ENCODE measurements at places on chromosomes 2 and 18.
A peak's percentile ranks its signal among the peaks of the same experiment; 100 is the strongest.

- DNase-seq: no peak
These were observed 2.8 kb upstream of the GPR55 start for GRCh38 chr2:230927711-230928341.

DNA sequence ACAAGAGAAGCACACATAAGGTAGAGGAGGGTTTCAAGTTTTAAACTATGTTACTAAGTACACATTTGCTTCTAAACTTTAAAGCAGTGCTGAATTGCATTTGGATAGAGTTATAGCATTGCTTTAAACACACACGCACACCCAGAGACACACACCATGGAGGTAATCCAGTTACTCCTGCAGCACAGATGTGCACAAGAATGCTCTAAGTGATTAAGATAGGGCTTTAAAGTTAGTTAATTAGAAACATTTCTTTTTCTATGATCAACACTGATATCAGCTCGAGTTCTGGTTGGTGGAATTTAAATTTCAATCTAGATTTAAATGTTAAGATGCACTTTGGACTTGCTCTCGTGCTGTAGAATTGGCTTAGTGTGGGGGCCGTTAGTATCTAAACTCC, 492.3 kb downstream of the ZEB2 start:
- no peak for DNase-seq

GRCh38 chr2:44799754-44800153, 141.7 kb upstream of the SIX3 start:
- DNase-seq: no peak

DNA sequence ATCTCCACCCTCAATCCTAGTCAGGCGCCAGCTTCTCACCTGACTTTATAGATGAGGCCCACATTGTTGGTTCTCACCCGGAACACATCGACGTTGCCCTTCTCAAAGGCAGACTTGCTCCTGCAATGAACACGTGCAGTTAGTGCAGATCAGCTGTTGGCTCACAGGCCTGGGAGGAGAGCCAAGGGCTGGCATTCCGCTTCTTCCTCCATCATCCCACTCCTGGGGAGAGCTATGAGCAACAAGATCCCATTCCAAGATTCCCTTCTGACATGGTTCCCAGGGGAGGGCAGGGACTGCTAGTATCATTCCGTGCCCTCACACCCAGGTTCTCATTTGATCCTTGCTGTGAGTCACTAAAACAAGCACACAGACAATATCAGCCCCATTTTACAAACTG, 15.1 kb downstream of the LOXHD1 start:
- DNase-seq: no peak

DNA sequence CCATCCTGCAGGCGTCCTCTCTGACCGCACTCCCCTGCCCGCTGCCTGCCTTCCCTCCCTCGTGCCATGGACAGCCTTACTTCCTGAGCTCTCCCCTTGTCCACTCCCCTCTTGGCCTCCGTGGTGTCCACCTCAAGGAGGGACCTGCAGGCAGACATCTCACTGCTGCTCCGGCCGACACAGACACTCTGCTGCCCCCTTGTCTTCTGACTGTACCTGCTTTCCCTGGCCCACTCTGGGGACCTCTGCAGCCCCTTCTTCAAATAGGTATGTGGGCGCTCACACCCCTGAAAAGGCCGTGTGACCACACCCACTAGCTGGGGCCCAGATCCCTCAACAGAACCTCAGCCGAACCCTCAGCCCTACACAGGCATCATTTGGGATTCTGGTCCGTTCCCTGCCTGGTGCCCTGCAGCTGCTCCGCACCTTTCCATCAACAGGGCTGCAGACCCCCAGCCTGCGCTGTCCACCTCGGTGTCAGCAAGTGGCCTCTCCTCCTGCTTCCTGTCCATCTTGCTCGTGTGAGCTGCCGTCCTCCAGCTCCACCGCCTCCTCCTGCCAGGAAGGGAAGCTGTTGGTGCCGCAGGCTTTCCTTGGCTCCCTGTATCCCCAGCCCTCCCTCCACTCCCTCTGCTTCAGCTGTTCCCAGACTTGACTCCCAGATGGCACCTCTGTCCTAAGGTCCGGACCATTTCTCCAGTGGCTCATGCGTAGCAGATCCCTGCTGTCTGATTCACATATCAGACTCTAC, 94.1 kb downstream of the KLHL29 start:
- DNase-seq: no peak

GRCh38 chr2:143582046-143582747, 453.0 kb downstream of the ARHGAP15 start:
- DNase-seq: no peak

DNA sequence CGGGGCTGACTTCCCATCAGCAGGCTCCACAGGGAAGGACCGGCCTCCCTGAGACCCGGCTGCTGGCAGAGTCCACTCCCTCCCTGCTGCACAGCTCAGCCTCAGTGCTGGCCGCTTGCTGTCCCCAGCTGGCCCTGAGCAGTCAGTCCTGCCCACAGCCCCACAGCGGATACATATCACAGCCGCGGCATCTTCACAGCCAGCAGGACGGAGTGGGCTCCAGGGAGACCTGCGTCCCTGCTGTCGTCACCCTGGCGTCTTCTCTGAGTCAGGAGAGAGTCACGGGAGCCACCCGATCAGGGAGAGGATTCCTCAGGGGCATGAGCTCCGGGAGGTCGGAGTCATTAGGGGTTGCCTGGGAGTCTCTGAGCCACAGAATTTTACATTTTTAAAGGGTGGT, 13.1 kb upstream of the SNTG2 start:
- DNase-seq: no peak

GRCh38 chr2:39642051-39642718, 23.5 kb upstream of the TMEM178A start:
- DNase-seq: no peak

DNA sequence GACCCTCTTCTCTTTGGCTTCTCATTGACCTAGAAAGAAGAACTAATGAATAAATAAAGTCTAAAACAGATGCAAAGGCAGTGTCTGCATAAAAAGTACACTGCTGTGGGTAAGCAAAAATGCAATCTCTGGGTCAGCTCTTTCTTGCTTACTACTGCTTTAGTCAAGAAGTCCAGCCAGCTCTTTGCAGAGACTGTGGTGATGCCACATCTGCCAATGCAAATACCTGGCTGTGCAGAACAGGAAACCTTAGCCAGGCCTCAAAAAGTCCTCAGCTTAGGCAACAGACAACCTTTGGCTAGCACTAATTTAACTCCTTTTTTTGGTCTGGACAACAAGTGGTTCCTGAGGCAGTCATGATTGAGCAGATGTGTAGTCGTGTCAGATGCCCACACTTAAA, 73.6 kb upstream of the RND3 start:
- no peak for DNase-seq

DNA sequence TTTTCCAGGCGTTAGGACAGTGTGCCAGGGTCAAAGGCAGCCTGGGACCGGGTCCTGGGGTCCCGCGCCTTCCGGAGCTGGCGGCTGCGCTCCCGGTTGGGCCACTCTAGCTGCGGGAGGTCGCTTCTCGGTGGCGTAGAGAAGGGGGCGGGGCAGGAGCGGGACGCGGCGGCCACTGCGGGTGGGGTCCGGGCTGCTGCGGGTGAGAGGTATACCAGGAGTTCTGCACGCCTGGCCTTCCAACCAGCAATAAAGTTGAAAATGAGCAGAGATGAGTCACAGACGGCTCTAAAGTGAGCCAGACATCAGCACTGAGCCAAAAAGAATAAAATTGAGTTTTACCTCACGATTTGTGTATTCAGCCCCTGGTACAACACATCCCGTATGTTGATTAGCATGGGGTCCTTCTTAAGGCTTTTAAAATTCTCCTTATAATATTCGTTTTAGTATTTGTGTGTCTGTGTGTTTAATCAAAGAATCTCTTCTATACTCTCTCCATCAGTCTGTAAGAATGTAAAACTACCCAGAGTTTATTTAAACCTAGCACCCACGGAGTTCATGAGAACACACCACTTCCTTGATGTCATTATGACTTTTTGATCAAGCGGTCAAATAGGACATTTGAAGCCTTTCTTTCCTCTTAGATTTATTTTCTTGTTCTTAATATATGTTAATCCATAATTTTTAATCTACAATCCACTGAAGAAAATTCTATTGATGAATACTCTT, at the start of gene C1GALT1C1L:
Gene C1GALT1C1L (minus strand): TSS at position 108 of the 729 bp plus-strand sequence. CDS start 107 bp downstream, at position 1.
- DNase-seq: peak; percentile 40

DNA sequence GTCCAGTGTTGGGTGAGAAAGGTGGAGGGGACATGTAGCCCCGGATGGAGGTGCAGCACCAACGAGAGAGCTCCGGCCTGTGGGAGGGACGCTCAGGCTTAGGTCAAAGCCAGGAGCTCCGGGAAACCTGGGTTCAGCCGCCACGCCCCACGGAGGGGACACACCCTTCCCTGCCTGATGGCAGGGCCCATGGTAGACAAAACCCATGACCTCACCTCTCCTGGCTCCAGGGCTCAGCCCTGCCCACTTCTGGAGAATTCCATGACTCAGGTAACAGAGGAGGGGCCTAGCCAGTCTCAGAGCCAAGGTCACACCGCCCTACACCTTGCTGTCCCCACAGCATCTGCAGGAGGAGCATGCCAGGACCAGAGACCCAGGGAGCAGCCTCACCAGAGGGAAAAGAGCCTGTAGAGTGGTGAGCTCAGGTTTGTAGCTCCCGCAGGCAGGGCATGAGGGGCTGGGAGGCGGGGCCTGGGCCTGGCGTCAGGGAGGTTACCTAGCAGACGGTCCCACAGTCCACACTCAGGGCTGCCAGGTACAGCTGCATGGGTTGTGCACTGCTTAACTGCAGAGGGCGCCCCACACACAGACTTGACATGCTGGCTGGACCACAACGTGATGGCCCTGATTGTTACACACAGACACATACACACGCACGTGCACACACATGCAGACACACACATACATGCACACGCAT, 70.8 kb upstream of the SMAD7 start:
- DNase-seq: no peak

DNA sequence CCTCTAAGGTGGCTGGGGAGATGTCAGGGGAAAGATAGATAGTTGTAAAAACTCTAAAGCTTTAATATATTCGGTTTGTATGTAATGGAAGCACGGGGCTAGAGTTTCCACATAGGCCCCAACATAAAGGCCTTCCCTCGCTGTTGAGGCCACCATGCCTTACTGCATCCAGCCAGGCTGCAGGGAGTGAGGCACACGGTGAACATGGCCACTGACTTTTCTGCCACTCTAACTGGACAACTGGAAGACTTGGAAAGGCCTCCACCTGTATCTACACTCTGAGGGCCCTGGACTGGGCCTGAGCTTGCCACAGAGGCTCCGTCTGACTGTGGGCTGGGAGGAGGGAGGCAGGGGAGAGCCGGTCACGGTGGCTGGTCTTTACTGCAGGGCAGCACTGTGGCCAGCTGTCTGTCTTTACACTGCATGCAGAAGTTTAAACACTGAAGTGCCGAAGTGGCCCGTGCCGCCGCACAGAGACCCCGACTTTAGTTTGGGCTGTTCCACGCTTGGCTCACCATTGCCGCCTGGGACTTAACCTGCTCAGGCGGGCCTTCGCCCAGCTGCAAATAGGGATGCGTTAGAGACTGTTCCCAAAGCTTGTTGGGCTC, 66.7 kb downstream of the EMILIN2 start:
- no peak for DNase-seq

DNA sequence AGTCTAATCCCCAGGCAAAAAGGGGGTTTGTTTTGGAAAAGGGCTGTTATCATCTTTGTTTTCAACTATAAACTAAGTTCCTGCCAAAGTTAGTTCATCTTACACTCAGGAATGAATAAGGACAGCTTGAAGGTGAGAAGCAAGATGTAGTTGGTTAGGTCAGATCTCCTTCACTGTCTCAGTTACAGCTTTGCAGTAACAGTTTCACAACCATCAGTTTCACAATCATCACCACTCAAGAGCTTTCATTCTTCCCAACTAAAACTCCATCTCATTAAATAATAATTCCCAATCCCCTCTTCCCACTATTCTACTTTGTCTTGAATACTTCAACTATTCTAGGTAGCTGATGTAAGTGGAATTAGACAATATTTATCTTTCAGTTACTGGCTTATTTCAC, 200.9 kb downstream of the NYAP2 start:
- no peak for DNase-seq

GRCh38 chr2:120896901-120897300, 161.2 kb downstream of the GLI2 start:
- no peak for DNase-seq

- no peak for DNase-seq
These were observed 73.1 kb upstream of the MAP4K3 start for GRCh38 chr2:39510140-39510539.

GRCh38 chr2:240795916-240796510, 24.0 kb downstream of the KIF1A start:
- no peak for DNase-seq

- DNase-seq: no peak
These were observed 70.2 kb downstream of the CDH19 start for GRCh38 chr18:66533693-66534092.

- DNase-seq: no peak
These were observed 346.7 kb downstream of the SS18 start for GRCh38 chr18:25743646-25744151.

GRCh38 chr2:149799013-149799705, 211.6 kb upstream of the MMADHC start:
- DNase-seq: peak; percentile 21

- no peak for DNase-seq
These were observed 44.5 kb downstream of the DDX18 start for GRCh38 chr2:117858892-117859531.

DNA sequence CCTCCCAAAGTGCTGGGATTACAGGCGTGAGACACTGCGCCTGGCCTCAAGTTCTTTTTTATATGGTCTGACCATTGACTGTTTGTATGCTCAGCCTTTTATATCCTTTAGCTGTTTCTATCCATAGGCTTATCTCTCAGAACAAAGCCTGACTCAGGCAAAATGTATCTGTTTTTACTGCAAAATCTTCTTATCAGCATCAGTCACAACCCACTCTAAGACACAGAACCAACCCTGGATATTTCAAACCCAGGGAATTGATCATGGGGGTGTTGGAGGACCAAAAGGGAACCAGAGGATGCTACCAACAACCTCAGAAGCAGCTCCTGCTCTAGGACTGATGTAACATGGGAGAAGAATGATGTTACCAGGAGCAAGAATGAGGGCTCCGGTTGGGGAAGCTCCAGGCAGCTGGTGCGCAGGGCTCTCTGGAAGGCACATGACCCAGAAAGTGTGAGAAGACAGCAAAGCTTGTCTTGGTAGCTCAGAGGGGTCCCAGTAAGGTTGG, 75.3 kb upstream of the NCK2 start:
- DNase-seq: no peak

GRCh38 chr2:21095714-21096113, 28.1 kb upstream of the TDRD15 start:
- DNase-seq: no peak
